ENCODE measurements at places on chromosomes 13 and 19.

GRCh38 chr19:58274771-58275201 lies 4.0 kb upstream of the ZNF8 start:
- DNase-seq: no peak

- no peak for DNase-seq
These were observed 79.3 kb upstream of the TEX29 start for GRCh38 chr13:111241006-111241755.

DNA sequence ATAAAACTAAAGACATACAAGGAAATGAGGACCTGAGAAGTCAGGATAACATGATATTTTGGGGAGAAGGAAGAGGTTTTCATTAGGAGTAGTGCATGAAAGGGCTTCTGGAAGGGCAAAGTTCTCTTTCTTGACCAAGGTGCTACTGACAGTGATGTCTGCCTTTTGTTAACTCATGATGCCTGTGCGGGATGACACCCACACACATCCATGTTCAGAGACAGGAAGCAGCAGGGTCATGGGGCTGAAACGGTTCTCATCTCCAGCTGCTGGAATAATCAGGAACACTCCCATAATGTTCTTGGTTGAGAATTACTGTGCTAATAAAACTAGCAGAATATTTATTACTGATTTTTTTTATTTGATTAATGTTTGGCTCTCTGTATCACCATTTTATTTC lies 29.1 kb downstream of the KCNC3 start:
- DNase-seq: no peak

DNA sequence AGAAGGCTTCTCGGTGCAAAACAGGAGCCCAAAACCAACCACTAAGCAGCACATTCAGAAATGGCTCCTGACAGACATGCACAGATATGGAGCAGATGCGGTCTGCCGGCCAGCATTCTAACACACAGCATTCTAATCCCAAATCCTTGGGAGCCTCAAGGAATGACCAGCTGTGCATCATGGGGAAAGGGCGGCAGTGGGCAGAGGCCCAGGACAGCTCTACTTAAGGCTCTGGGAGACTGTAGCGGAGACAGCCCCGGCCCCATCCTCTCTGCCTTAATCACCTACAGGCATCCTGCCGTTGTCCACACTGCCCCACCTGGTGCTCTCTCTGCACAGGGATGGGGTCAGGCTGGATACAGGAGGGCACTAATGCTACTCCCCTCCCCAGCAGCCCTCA lies 1016.0 kb downstream of the UQCRFS1 start:
- DNase-seq: no peak

DNA sequence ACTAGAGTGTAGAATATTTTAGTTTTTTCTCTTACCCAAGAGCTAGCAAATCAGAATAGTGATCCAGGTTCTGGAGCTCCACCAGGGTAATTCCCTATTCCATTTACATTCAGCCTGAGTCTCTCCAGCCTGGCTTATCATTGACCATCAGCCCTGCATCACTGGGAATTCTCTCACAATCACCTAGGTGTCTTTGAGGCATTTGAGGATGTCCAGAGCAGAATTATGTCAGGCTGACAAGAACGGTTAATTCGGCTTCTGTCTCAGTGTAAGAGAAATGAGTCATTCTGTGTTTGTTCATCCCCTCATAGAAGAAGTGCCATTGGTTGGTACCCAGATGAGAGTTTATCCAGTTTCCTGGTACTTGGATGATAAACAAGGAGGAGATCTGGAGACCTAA lies 180.5 kb downstream of the ZNF737 start:
- no peak for DNase-seq

- no peak for DNase-seq
These were observed 6.2 kb downstream of the ZNF708 start for GRCh38 chr19:21323000-21323399.

DNA sequence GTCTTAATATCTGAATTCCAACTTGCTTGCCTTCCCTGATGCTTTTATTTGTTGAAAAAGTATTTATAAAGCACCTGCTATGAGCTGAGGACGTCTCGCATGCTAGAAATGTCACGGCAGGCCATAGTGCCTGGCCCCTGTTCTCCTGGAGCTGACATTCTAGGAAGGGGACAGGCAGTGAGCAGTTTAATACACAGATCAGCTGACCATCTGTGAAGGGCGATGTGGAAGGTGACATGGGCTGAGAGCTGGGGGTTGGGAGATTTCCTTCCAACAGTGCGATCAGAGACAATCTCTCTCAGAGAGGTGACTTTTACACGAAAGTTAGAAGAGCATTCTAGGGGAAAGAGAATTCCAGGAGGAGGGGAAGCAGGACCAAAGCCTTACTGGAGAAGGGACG lies 153.2 kb downstream of the ZNF536 start:
- no peak for DNase-seq

DNA sequence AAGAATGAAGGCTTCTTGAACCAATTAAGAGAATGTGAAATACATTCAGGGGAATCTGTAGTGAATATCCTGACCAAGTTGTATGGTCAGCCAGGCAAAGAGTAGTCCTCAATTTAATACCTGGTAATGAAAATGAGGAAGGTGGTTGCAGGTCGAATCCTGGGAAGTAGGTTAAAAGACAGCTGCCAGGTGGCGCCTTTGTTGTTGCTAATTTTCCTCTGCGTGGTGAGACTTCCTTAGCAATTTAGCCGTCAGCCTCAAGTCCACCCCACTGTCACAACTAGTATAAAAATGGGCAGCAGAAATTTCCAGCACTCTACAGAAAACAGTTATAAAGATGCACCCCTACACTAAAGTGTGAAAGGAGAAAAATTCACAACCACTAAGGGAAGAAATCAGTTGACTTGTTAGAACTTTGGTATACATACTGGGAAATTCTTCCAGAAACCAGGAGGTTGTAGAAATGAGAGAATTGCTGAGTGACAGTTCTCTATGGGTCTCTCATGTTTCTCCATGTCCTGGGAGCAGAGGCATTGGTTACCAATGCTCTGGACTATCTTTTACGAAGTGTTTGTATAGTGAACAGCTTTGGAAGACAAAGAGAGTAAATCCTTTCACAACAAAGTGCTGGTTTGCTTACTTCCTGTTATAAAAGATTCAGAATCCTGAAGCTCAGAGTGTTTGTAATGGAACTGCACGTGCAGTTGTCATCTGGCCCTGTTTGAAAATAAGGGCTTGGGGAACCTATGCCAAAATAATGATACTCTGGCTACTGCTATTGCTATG lies 235.9 kb downstream of the NHLRC3 start:
- no peak for DNase-seq

DNA sequence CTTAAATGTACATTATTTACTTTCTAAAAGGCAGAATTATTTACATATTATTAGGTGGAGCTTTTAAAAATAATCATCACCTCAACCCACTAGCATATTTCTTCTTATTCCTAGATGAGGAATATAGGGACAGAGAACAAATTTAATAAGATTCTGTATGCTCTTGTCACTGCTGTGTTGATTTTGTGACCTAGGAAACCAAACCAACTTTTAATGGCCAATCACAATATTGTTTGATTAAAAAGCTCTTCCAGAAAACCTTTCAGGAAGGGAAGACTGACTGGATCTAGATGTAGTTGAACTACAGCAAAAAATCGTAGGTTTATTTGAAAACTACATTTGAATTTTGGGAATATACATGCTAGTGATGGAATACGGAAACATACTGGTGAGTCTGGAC lies 91.8 kb upstream of the RAP2A start:
- DNase-seq: no peak

DNA sequence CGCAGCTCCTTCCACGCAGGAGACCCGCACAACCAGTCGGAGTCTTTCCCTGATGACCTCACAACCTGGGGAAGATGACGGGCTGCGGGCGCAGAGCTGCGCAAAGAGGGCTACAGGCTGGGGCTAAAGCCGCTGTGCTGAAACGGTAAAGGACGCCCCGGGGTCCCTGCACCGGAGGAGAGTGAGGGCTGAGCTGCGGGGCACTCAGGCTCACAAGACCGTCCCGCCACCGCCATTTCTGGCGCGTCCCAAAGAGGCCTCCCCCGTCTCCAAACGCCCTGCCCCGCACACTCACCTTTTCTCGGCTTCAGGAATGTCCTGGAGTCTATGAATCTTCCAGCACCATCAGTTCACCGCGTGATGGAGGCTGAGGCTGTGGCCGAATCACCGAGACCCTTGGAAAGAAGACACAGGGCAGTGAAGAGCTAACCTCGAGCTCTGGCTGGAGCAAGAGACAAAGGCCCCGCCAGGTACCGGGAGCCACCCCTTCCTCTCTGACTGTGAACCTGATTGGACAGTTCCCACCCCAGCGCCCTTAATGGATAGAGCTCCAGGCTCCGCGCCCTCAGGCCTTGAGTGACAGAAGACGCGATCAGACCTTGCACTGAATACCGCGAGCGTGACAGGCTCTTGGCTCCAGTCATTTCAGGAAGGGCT lies 41.8 kb upstream of the ZNF429 start:
- no peak for DNase-seq

GRCh38 chr13:111503376-111503775 lies 182.9 kb downstream of the TEX29 start:
- no peak for DNase-seq

DNA sequence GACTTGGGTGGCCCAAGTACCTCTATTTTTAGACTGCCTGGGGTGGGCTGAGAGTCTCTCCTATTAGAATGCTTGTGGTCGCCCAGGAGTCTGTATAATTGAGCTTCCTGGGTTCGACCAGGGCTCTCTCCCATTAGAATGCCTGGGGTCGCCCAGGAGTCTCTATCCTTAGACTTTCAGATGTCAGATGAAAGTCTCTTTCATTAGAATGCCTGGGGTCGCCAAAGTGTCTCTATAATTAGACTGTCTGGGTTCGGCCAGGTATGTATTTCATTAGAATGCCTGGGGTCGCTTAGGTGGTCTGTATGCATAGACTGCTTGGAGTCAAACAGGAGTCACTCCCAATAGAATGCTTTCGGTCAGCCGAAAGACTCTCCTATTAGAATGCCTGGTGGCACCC lies 1471.7 kb downstream of the UQCRFS1 start:
- no peak for DNase-seq

GRCh38 chr13:33351319-33351718 lies 65.8 kb upstream of the STARD13 start:
- DNase-seq: no peak

- no peak for DNase-seq
These were observed 36.2 kb downstream of the SLAIN1 start for GRCh38 chr13:77733674-77734073.

DNA sequence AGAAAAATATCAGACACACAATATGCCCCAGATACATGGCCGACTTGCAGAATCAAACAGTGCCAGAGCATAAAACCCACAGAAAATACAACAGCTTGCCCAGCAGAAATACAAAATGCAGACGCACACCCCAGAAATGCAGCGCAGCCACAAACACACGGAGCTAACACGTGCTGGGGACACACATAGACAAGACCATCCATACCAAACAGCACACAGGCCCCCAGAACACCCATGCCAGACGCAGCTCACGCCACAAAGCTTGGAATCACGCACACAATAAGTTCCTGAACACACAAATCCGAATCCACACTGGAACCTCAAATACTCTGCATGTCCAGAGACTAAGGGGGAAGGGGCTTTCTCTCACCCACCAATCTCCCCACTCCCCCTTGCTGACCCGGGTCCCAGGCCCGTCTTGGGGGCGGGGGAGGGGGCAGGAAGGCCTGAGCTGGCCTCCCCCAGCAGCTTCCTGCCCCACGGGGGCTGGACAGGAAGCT lies 17.2 kb downstream of the CCDC97 start:
- no peak for DNase-seq

- DNase-seq: no peak
These were observed 28.7 kb upstream of the KCTD15 start for GRCh38 chr19:33767898-33768413.

- DNase-seq: no peak
These were observed 7.3 kb upstream of the SLC7A9 start for GRCh38 chr19:32876919-32877285.

DNA sequence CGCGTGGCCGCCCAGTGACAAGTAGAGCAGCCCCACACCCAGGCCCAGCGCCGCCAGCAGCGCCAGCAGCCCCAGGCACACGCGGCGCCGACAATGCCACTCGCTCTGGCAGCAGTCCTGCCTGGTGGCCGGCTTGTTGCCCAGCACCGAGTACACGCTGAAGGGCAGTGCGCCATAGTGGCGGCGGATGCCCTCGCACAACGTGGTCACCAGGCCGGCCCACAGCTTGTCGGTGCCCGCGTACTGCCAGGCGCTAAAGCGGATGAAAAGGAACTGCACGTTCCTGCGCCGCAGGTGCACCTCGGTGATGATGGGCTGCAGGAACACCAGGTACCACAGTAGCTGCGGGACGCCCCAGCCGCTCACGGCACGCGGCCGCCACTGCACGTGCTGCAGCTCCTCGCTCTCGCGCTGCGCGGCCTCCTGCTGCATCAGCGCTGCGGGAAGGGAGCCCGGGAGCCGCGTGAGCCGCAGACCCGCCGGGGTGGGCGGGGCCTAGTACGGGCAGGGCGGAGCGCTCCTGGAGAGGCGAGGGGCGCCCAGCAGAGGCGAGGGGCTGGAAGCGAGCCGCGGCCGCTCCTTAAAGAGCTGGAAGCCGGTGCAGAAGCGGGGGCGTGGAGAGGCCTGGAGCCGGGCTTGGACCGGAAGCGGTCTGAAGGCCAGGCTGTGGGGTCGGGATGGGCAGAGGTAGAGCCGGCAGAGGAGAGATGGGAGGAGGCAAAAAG lies 7.3 kb downstream of the NKPD1 start:
- DNase-seq: no peak

DNA sequence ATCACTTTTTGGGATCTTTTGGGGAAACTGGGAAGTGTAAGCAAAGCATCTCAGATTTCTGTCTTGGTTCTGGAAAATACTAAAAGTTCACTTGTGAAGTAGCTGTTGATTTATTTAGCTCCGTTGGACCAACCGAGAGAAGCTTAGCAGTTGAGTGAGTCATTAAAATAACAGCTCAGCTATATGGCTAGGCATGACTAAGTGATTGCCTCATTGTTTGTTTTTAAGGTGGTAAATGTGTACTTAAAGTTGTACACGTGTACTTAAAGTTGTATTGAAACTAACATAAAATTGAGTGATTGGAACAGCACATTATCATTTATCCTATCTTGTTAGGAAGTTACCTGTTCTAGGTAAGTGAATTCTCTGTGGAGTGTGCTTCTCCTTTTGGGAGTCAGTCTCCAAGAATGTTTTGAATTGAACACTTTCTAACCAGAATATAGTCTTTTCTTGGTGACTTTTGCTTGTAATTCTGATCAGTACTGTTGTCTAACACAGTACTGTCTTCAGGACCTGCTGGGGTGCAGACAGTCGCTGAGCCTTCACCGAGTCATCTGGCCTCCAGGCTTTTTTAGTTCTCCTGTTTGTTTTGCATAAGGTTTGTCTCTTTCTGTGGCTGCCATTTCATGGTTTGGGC lies 2.9 kb upstream of the DCUN1D2 start:
- no peak for DNase-seq

GRCh38 chr13:28650284-28650683 lies 8.6 kb upstream of the POMP start:
- DNase-seq: no peak

- DNase-seq: no peak
These were observed 4.1 kb downstream of the ETHE1 start for GRCh38 chr19:43522929-43523328.

- no peak for DNase-seq
These were observed 116.4 kb downstream of the RFC3 start for GRCh38 chr13:33934343-33934742.

GRCh38 chr13:31116224-31116623 lies 45.5 kb downstream of the HSPH1 start:
- DNase-seq: no peak

GRCh38 chr13:94513026-94513425 lies 33.5 kb upstream of the DCT start:
- DNase-seq: no peak
